NCI-H187 treated with DMSO at 0.1 percent for 48 hours (cell line): ENCODE measurements at places on chromosomes 2 and 18.

DNA sequence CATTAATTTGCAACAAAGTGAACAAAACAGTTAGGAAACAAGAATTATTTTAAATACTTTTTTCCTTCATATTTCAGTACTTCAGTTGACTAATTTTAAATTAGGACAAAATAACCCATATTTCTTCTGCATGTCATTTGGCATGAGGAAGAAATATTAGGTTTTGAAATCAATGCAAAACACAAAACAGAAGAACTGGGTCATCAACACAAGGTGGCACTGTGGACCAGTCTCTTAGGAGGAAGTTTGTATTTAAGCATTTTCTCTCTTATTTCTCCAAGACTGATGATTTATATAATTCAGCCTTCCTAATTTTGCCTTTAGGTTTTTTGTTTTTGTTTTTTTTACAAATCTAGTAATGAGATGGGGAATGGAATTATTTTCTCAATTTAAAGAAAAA is 352.8 kb upstream of the KCNH7 start:
- DNase-seq = no peak

- no peak for DNase-seq
Measured at GRCh38 chr2:203811491-203812221, 55.9 kb upstream of the CTLA4 start.

DNA sequence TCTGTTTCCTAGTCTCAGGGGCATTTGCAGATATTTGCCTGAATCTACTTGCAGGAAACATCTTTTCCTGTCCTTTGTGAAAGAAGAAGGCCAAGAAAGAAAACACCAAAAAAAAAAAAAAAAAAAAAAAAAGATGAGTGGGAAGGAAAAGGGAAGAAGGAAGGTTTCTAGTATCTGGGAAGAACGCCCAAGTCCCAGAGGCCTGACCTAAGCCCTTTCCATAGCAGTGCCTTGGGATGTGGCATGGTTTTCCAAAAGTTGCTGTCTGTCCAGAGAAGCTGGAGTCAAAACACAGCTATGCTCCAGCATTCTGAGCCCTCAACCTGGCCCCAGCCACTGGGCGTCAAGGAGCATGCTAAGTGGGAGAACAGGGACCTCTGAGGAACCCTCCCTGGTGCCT is 123.5 kb downstream of the INHBB start:
- no peak for DNase-seq

DNA sequence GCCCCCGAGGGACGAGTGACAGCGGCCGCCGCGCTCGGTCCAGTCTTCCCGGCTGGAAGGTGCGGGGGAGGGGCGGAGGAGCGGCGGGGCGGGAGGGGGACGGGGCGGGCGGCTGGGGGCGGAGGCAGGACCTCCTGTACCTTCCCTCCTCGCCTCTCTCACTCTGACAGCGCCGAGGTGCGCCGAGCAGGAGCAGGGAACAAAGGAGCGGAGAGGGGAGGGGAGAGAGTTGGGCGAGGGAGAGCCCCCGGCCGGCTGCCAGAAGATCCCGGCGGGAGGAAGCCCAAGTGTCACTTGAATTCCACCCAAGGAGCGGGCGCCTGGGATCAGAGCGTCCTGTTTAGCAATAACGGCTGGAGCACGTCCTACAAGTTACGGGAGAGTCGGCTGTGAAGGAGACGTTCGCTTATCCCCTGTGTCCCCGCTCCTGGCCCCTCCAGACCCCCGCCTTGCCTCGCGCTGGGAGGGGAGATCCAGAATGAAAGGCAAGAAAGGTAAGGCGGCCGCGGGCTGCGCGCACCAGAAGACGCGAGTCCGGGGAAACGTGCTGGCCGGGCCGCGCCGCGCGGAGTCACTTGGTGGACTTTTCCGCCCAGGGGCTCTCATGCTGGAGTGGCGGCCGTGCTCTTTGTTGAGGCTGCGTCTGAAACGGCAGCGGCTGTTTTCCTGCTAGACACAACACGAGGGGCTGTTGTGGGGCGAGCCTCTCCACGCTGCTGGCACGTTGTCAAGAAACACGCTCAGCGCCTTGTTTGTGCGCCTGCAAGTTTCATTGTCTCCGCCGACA is at the start of gene TGIF1:
Gene TGIF1, plus strand, starts transcription at position 161 of the 787 bp plus-strand sequence. Its CDS starts 318 bp downstream, at position 479.
- peak; percentile 43 for DNase-seq

GRCh38 chr2:194826241-194826640 is 830.8 kb upstream of the SLC39A10 start:
- DNase-seq = no peak

DNA sequence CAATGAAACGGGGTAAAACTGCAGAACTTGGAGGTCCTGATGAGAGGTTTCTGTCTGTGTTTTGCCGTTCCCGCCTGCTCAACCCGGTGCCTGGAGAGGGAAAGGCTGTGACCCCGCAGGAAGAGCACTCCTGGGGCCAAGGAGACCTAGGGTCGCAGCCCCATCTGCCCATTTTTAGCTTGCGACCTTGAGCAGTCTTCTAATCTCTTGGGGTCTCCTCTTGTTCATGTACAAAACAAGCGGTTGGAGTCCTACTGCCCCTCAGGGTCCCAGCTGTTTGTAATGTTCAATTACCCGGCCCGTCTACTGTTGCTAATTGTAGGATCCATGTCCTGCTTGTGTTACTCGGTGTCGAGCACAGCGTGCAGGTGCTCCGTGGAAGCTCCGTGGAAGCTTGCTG is 104.5 kb downstream of the PTGR3 start:
- no peak for DNase-seq

- DNase-seq = no peak
Measured at GRCh38 chr18:55539240-55539639, 48.8 kb downstream of the TCF4 start.

DNA sequence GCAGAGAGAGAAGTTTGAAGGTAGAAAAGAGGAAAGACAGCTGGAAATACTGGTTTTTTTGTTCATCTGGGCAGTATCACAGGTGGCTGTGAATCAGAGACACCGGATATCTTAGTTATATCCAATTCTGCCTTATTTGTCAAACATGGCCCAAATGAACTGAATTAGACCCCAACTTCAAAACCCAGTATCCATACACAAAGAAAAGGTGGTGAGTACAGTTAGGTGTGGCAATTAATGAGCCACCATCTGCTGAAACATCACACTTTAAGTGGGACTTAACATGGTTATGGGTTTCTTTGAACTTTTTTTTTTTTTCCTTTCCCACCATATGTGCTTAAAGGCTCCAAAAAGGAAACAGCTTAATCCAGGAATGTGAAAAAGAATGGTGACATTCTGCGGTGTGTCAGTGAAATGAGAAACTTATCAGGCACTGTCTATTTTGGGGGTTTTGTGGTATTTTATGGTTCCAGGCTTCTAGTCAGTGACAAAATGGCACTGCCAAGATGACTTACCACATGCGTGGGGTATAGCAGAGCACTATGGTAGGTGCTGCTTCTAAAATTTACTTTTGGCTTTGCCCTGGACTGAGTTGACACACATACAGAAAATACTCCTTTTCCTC is 5.0 kb upstream of the TMEM178A start:
- no peak for DNase-seq
